MCF 10A (cell line): ENCODE measurements at places on chromosomes 5 and 9. TPM values are rescaled to one million over a fixed set of nuclear protein-coding genes. Genes with fewer than 3 reads are reported as not detected.

DNA sequence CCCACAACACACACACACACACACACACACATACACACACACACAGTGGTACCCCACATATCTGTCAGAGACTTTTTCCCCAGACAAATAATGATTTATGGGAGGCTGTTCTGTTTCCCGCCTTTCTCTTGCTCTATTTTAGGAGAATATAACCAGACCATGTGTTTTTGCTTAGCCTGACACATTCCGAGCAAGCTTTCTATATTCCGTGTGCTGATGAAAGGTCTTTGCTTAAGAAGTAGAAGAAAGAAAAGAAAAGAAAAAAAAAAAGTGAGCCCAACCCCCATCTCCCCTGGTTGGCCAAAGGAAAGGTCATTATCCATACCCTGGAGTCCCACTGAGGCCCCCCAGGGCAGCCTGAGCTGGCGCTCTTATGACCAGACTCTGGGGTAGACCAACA, 338.6 kb downstream of the SLIT3 start:
- DNase-seq: no peak

Gene SPINK4
- not detected in 2 replicates for total RNA-seq

- no peak for DNase-seq
Measured at GRCh38 chr5:50564079-50564478, 102.4 kb upstream of the PARP8 start.

- peak; percentile 92 for DNase-seq
Measured at GRCh38 chr5:107557051-107557658, 113.6 kb downstream of the EFNA5 start.

Gene SLC6A3
- total RNA-seq: not detected in 2 replicates

DNA sequence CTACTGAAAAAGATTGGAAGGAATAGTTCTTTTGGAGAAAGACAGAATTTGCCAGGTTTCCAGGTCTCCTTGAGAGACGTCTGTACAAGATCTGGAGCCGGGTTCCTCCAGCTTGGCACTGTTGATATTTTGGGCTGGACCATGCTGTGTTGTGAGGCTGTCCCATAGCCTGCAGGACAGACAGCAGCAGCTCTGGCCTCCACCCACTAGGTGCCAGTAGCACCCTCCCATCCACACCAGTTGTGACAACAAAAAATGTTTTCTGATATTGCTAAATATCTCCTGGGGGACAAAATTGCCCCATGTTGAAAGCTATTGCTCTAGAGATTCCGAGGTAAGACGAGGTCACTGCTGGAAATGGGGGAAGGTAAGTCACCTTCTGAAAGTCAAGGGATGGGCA, 287.7 kb upstream of the DAP start:
- no peak for DNase-seq

- peak; percentile 23 for DNase-seq
Measured at GRCh38 chr9:89850631-89851325, 246.0 kb downstream of the GADD45G start.

DNA sequence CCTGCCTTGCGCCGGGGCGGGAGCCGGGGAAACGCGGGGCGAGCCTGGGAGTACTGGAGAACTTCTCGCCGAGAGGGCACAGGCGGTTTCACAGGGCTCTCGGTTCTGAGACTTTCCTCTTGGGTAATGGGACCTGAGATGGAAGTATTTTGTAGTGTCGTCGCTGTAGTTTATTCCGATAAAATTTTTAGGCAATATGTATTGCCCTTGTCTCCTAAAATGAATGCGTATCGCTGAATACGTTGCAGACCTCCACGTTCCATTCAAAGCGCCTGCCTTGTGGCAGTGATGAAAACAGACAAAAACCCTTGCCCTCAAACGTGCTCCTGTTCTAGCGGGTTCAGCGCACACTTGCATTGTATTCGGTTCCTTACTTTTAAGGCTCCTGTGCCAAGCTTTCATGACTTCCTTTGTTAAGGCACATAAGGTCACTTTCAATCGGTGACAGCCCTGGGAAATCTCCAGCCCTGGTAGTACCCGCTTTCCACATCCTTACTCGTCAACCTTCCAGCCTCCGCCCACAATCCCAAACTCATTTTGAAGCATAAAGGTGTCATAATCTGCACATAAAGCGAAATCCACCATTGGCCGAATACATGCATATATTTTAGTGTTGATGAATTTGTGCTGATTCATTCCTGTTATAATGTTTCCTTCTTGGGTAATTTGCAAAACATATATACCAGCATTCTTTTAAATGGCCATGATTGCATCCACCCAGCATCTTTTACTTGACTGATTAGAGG, 694 bp downstream of the RMI1 start:
- peak; percentile 77 for DNase-seq

Gene PTGR1
- 27.4 and 27.8 TPM in 2 replicates for total RNA-seq

DNA sequence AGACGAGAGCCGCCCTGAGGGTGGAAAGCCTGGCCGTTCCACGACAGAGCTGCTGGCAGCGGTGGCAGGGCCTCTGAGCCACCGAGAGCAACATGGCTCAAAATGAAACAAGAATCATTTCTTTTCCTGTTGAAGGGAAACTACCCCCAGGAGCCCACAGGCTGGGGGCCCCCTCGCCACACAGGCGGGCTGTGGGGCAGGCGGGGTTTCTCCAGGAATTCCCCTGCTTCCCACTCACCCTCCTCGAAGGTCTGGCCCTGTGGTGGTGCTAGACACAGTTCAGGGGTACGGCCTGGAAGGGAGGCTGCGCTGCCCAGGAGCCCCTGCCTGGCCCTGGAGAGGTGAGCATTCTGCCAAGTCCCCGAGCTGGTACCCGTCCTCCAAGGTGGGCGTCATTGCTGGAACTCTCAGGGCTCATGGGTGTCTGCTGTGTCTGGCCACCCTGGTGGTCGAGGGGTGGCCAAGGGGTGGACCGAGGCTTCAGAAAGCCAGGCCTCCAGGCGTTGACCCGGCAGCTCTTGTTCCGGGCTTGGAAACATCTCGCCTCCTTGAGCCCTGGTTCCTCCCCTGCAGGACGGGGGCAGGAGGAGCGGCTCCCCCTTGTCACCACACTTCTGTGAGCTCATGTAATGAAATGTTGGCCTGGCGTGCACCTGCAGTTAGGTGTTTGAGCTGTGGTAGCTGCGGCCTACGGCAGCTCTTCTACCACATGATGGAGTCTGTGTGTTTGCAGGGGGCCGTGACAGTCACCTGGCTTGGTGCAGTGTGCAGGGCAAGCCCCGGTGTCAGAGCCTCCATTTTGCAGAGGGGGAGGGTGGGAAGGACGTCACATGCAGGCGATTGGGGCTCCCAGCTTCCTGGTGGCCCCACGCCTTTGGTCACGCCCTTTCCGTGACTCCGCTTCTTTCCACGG, 65.3 kb downstream of the RXRA start:
- no peak for DNase-seq

Gene TPD52L3
- total RNA-seq: not detected in 2 replicates

DNA sequence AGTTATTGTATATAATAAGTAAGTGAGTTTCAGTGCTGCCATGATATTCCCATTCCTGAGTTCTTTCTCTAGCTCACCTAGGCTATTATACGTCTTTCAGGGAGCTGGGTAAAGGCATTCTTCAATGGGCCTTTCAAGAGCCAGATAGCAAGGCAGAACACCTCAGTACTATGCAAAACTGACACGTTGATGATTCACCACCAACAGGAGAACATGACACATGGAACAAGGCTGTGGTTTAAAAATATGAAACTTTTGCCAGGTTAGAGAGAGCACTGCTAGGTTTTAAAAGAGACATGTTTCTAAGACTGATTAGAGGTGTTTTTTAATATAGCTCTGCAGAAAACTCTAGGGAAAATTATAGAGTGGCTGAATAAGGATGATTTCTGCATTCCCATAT, 95.9 kb downstream of the UGCG start:
- DNase-seq: peak; percentile 78

- no peak for DNase-seq
Measured at GRCh38 chr5:77761606-77762005, 14.5 kb downstream of the TBCA start.

Gene SEMA5A
- 1.2 and 1.4 TPM in 2 replicates for total RNA-seq

Gene SGTB
- total RNA-seq: 15.8 and 27.6 TPM in 2 replicates

DNA sequence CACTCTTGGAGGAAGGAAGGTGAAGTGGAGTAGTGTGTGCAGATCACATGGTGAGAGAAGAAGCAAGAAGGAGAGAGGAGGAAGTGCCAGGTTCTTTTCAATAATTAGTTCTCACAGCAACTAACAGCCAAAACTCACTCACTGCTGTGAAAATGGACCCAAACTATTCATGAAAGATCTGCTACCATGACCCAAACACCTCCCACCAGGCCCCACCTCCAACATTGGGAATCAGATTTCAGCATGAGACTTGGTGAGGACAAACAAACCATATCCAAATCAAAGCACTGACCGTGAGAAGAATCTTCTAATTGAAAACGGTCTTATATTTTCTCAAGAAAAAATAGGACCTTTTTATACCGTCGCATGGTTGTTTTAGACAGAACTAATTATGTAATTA, 468.7 kb upstream of the TYRP1 start:
- DNase-seq: no peak
